SHP77 treated with DMSO at 0.1 percent for 48 hours (cell line): ENCODE measurements at places on chromosomes 11 and 22.
A peak's percentile ranks its signal among the peaks of the same experiment; 100 is the strongest.

GRCh38 chr22:46576556-46577367 is 39.3 kb upstream of the CELSR1 start:
- no peak for DNase-seq

DNA sequence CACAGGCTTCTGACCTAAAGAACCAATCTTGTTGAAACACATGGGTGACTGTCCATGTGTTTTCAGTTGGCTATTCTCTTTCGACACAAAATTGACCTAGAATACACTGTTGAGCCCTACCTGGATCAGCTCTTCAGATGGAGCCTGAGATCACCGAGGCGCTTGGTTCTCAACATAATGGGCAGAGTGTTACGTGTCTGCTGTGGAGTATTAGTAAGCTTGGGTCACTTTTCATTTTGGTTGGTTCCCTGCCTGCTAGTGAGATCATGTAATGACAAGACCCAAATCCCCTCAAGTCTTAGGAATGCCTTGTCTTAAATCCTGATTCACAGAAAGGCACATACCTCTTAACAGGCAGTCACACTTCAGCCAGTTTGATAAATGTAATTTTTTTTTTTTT is 8.7 kb downstream of the MED19 start:
- no peak for DNase-seq

GRCh38 chr11:78539506-78539905 is 35.2 kb downstream of the NARS2 start:
- DNase-seq, result no peak

DNA sequence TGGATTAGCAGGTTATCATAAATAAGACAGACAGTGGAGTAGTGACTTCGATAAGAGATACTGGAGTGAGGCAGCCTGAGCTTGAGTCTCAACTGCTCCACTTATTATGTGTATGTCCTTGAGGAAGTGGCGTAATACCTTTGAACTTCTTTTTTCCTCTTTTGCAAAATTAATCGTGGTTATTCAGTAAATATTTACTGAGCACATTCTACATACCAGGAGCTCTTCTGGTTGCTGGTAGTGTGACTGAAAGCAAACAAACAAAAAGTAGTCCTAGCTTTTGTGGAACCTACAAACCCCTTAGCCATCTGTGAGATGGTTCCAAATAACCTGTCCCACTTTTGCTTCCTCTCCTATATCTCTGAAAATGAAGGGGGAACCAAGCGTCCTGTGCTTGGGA is 125.6 kb upstream of the ASPHD2 start:
- no peak for DNase-seq

DNA sequence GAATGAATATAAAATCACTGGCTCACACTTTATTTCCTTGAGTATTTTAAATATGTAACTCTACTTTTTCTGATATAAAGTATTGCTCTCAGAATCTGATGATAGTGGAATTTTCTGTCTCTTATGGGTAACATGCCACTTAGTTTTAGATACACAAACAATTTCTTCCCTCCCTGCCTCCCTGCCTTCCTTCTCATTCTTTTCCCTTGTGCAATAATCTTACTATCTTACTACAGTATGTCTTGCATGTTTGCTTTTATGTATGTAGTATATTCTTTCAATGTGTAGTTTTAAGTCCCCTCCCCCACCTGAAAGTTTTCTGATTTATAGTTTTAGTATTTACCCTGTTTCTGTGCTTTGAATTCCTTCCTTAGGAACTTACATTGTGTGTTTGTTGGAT is 48.4 kb downstream of the INSC start:
- no peak for DNase-seq

GRCh38 chr11:12430954-12431595 is 53.7 kb downstream of the PARVA start:
- DNase-seq, result no peak

DNA sequence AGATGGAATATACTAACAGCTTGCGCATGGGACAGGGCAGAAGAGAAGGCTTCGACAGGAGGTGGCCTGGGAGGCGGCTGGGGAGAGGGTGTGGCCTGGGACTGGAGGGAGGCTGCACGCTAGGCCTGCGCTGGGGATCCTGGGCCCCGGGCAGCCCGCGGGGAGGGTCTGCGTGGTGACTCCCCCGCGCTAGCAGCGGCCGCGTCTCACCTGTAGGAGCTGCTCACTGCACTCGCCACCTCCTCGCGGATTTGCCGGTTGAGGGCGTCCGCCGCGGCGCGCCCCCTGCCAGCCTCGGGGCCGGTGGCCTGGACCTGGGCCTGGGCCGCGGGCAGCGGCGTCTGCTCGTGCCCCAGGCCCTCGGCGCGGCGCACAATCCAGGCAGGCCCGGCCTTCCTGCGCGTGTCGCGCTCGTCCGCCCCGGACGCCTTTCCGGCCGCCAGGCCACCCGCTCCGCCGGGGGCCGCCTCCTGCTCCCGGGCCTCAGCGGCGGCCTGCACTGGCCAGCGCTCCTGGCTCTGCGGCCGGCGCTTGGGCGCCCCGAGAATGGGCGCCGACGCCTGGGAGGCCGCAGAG is 1.5 kb downstream of the MAP6 start:
- DNase-seq, result peak; percentile 10

- no peak for DNase-seq
These were observed 26.9 kb upstream of the LDHA start for GRCh38 chr11:18367431-18367830.

DNA sequence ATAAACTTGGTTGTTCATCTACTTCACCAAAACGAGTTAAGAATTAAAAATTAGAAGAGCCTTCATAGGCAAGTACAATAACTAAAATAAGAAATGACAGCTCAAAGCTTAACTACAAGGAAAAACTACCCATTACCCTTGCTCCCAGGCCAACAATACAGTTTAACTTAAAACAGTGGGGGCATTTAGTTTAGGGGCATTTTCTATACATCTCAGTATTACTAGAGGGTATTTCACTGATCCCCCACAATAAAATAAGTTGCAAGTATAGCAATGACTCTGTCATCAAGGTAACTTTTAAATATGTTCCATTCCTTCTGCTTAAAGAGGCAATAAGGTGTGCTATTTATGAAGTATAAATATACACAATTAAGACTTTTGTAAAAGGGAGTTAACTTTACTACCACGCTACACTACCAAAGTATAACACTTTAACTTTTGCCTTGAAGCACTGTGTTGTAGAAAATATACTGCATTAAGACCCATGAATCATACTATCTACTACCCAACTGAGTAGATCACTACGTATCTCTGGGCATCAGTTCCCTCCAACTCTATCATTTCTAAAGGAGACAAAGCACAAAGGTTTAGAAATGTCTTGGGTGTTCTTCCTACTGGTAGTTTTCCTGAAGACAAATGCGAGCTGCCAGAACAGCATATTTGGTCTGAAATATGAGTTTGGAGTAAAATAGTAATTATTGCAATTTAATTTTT is 29.8 kb downstream of the CHORDC1 start:
- DNase-seq, result no peak

GRCh38 chr11:86151174-86152005 is 82.5 kb upstream of the PICALM start:
- DNase-seq, result no peak

DNA sequence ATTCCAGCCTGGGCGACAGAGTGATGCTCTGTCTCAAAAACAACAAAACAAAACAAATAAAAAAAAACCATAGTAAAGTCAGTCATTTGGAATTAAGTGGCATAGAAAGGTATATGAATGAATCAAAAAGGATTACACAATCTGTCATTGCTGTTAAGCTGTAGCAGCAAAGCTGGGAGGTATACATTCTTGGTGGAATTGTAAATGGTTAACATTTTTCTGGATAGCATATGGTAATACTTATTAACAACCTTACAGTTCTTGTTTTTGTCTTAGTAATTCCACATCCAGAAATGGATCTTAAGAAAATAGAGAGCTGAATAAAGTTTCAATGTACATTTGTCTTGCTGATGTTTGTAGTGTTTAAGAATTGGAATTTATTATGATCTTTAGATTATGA is 30.0 kb downstream of the DDX10 start:
- no peak for DNase-seq

DNA sequence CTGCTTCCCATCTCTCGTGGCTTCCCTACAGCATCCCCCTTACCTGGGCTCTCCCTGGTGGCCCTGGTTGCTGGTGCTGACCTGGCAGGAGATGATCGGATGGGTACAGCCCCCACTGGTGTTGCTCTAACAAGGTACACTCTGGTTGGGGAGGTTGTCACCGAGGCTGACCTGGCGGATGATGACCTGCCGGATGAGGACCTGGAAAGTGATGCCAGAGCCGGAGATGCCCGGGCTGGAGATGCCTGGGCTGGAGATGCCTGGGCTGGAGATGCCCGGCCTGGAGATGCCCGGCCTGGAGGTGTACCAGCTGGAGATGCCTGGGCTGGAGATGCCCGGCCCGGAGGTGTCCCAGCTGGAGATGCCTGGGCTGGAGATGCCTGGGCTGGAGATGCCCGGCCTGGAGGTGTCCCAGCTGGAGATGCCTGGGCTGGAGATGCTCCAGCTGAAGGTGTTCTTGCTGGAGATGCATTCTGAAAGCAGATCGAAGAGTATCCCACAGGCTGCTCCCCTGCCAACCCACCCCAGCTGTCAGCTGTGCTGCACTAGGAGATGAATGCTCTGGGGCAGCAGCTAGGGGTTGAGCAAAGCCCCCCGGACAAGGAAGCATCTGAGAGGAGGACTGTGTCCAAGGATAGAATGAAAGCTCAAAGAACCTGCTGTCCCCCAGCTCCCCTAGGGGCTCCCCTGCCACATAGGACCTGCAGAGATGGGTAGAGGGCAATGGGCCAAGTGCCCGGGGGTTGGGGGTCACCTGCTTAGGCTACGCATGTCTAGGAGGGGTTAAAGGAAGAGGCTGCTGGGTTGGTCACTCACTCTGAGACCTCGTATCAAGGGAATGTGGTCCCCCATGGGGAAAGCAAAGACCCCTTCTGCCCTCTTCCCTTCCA is 10.6 kb downstream of the TMPRSS13 start:
- no peak for DNase-seq

GRCh38 chr11:206526-207207 is 532 bp downstream of the BET1L start:
- DNase-seq, result no peak

- DNase-seq, result no peak
These were observed 4.8 kb upstream of the PRDM11 start for GRCh38 chr11:45141631-45142030.

DNA sequence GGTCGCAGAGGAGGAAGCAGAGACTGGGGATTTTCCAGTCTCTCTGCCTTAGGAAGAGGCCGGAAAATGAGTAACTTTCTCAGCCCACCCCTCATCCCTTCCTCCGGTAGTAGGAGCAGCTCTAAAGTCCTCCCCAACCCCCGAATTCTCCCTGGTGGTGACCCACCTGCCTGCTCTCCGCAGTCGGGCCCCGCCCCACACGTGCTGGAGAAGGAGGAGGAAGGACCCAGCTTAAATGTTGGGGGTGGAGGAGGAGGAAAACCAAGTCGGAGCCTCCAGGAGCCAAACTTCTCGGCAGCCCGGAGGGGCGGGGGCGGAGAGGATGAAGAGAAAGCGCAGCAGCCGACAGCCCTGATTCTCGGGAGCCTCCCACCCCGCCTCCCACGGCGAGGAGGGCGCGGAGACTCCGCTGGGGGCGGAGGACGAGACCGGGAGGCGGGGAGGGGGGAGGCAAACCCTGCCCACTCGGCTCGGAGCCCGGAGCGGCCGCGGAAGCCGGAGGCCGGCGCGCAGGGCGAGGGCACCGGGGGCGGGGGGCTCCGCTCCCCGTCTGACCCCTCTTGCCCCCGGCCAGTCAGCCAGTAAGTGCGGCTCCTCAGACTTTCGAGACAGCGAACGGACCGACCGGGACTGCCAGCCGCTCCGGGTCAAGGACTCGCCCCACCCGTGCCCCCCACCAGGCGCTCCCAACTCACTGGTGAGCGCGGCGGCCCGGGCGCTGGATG is at the start of gene TPBGL:
TPBGL (plus strand) TSS at position 464 of the 725 bp plus-strand sequence. CDS start 276 bp downstream, outside the sequence.
- no peak for DNase-seq

DNA sequence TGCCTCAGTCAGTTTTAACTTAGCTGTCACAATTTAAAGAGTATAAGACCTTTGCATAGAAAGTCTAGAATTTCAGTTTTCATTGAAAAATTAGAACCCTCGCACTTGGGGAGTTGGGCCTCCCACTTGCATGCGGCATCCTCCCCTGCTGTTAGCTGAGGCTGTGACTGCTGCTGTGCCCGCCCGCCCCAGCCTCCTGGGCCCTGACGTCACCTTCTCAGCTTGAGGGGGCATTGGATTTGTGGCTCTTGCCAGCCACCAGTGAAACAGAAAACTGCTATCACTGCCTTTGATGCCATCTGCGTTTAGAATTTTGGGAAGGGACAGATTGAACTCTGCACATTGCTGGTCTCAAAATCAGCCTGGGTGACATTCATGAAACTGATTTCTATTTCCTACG is 108.7 kb downstream of the CTTN start:
- no peak for DNase-seq

- no peak for DNase-seq
These were observed 1080.2 kb downstream of the NTM start for GRCh38 chr11:132450631-132451030.

DNA sequence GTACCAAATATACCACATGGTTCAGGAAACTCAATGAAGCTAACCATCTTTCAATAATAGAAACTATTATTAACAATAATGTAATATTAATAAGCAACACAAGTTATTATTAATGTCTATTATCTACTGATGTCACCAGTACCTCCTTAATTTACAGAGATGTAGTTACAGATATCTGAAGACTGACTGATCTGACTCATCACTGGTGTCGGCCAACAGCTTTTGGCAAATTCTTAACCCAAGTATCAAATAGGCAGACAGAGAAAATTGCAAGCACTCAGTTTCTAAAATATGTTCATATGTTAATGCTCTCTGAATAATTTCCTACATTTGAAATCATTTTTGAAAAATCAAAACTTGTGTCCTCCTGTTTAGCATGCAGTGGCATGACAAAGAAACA is 100.4 kb upstream of the DDI1 start:
- DNase-seq, result no peak

DNA sequence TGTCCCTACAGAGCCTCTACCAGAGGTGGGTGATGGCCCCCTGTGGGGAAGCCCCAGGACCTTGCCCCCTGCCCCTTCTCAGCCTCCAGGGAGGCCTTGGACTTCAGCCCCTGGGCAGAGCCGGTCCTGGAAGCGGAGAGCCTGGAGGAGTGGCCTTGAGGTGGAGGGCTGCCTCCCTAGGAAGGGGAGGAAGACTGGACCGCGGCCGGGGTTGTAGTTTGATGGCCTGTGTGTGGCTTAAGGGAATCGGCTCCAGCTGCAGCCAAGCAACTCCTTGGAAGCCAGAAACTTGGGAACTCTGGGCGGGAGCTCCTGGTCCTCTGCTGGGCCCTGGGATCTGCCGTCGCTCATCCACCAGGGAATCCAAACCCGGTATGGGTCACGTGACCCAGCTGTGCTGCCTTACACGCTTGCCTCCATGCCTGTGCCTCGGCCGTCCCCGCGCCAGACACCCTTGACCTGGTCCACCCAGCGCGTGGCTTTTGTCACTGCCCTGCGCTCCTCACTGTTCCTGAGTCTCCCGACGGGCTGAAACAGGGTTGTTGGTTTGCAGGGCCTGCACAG is 23.5 kb upstream of the ARHGAP8 start:
- no peak for DNase-seq

- DNase-seq, result no peak
These were observed 801 bp downstream of the SESN3 start for GRCh38 chr11:95229993-95230809.

- DNase-seq, result no peak
These were observed 63.0 kb upstream of the THY1 start for GRCh38 chr11:119486016-119486415.
